ENCODE measurements at places on chromosomes 13 and 19. TPM values are rescaled to one million over a fixed set of nuclear protein-coding genes. Genes with fewer than 3 reads are reported as not detected.

DNA sequence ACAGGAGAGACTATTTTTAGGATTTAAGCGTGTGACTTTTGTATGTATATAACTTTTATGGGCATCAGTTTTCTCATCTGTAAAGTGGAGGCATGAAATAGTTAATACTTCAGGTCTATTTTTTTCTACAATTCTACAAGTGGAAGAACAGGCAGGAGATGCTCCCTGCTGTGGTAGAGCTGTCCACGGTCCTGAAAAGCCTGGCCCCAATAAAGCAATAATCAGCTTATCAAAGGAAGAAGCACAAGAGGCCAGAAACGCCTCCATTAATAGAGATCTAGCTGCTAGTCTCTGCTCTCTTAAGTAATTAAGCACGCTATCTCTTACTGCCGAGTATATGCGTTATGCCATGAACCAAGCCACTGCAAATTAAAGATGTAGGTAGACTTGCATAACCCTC is 28.0 kb upstream of the WASF3 start:
- H3K36me3 ChIP-seq = no peaks in the 10 kb centered on the region
- H3K4me1 ChIP-seq = no peaks in the 10 kb centered on the region
- no peaks in the 10 kb centered on the region for H3K27me3 ChIP-seq
- H3K4me3 ChIP-seq = no peak overlapping the region
- peak; percentile 85 for DNase-seq
- no peak overlapping the region for H3K27ac ChIP-seq

DNA sequence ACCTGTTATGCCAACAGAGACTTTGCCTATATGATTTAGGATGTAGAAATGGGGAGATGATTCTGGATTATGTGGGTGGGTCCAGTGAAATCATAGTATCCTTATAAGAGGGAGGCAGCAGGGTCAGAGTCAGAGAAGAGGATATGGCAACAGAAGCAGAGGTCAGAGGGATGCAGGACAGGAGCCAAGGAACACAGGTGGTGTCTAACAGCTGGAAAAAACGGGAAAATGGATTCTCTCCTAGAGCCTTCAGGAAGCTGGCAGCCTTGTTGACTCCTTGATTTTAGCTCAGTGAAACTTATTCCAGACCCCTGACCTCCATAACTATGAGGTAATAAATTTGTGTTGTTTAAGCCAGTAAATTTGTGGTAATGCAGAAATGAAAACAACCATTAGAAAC is 28.8 kb upstream of the OXGR1 start:
- no peaks in the 10 kb centered on the region for H3K27me3 ChIP-seq
- no peak for DNase-seq
- H3K4me3 ChIP-seq = no peak overlapping the region
- no peak overlapping the region for H3K27ac ChIP-seq

GRCh38 chr13:23455401-23456185 is 22.1 kb upstream of the SACS start:
- H3K4me1 ChIP-seq = peaks cover 11% of the 10 kb centered on the region
- no peak overlapping the region for H3K27ac ChIP-seq
- DNase-seq = no peak

- no peaks in the 10 kb centered on the region for H3K36me3 ChIP-seq
- no peak overlapping the region for H3K4me3 ChIP-seq
- no peaks in the 10 kb centered on the region for H3K4me1 ChIP-seq
- DNase-seq = no peak
- no peaks in the 10 kb centered on the region for H3K27me3 ChIP-seq
These were observed 251.5 kb downstream of the ABCC4 start for GRCh38 chr13:95049772-95050171.

- H3K27ac ChIP-seq = no peak overlapping the region
- H3K27me3 ChIP-seq = no peaks in the 10 kb centered on the region
- H3K4me3 ChIP-seq = no peak overlapping the region
- no peak for DNase-seq
- 0 out of 2 replicates have a peak, but pooled peaks cover 2% of the 10 kb centered on the region for H3K36me3 ChIP-seq
These were observed 1935.9 kb upstream of the PCDH20 start for GRCh38 chr13:63351533-63351932.

- no peaks in the 10 kb centered on the region for H3K36me3 ChIP-seq
- no peak overlapping the region for H3K4me3 ChIP-seq
- H3K4me1 ChIP-seq = peaks cover 25% of the 10 kb centered on the region
- no peak overlapping the region for H3K27ac ChIP-seq
These were observed 101.6 kb downstream of the RGCC start for GRCh38 chr13:41558781-41559560.

DNA sequence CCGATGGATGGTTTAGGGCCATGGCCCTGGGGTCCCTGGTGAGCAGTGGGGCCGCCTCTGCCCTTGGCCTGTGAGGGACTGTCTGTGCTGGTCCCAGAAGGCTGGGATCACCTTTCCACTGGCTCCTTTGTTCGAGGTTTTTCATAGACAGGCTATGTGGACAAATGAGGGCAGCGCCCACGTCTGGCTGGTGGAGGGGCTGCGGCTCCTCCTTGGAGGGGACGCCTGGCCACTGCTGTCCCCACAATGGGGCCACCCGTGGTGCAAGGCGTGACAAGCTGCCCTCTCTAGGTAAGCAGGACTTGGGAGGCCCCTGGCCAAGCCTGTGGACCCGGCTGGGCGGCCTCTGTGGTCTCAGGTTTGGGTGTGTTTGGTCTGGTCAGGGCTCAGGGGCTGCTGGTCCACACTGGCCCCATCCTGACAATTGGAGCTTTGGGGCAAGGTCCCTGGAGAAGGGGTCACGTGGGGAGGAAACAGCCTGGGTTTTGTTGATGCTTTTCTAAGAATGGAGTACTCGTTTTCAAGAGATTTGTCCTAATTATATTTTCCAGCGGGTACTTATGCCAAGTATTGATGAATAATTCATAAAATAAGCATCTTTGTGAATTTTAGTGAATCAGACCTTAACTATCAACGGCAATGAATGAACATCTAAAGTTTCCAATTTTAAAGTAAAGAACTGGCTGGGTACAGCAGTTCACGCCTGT is 33.3 kb downstream of the MCF2L start:
- H3K4me1 ChIP-seq = peaks cover 15% of the 10 kb centered on the region
- H3K27me3 ChIP-seq = peaks cover 9% of the 10 kb centered on the region
- peak overlapping the region; percentile 57 for H3K4me3 ChIP-seq
- H3K27ac ChIP-seq = peak overlapping the region; percentile 58

DNA sequence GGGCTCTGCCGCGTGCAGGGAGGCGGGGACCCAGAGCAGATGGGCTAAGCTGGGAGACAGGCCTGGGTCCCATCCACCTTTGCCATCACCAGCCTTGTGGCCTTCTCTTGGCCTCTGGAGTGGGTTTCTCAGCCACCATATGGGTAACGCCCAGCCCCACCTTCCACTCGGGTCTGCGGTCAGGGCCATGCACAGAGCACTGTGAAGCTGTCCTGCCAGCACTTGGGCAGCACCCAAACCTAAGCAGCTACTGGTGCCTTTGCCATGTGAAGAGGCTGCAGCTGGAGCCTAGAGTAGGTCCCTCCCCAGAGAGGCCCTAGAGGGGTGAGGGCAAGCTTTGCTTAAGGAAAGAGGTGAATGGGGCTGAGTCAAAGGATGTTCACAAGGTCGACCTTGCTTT is 24.1 kb upstream of the NPAS1 start:
- H3K4me3 ChIP-seq = no peak overlapping the region
- DNase-seq = no peak
- H3K36me3 ChIP-seq = peaks cover 26% of the 10 kb centered on the region
- no peaks in the 10 kb centered on the region for H3K27me3 ChIP-seq
- no peak overlapping the region for H3K27ac ChIP-seq
- H3K4me1 ChIP-seq = no peaks in the 10 kb centered on the region

- H3K36me3 ChIP-seq = no peaks in the 10 kb centered on the region
- H3K4me1 ChIP-seq = peaks cover 6% of the 10 kb centered on the region
- peaks cover 14% of the 10 kb centered on the region for H3K27me3 ChIP-seq
- no peak overlapping the region for H3K4me3 ChIP-seq
These were observed 9.8 kb downstream of the MVB12A start for GRCh38 chr19:17429641-17430113.

GRCh38 chr19:32104153-32104849 is 241.1 kb upstream of the ZNF507 start:
- peaks cover 4% of the 10 kb centered on the region for H3K4me1 ChIP-seq
- H3K36me3 ChIP-seq = no peaks in the 10 kb centered on the region
- DNase-seq = peak; percentile 82
- H3K4me3 ChIP-seq = peak overlapping the region; percentile 25

DNA sequence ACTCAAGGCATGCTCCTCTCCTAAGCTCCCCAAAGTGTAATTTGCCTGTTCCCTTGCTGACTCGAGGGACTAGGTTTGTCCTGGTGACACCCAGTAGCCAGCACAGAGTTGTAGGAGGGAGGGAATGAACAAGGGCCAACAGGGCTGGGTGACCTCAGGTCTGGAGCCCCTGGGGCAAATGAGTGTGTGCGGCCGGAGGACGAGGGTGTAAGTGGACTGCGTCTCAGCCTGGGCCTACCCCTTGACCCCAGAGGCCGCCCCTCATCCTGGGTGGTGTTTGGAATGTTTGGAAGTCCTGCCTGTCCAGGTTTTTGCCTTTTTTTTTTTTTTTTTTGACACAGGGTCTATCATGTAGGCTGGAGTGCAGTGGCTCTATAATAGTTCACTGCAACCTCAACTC is 1.3 kb upstream of the ZNF653 start:
- 0 out of 2 replicates have a peak, but pooled peaks cover 3% of the 10 kb centered on the region for H3K4me1 ChIP-seq
- H3K27ac ChIP-seq = no peak overlapping the region
- H3K36me3 ChIP-seq = no peaks in the 10 kb centered on the region

- H3K36me3 ChIP-seq = no peaks in the 10 kb centered on the region
- H3K27me3 ChIP-seq = no peaks in the 10 kb centered on the region
- no peak overlapping the region for H3K4me3 ChIP-seq
- H3K4me1 ChIP-seq = no peaks in the 10 kb centered on the region
- H3K27ac ChIP-seq = no peak overlapping the region
These were observed 1047.9 kb upstream of the SLC10A2 start for GRCh38 chr13:104114101-104114500.

GRCh38 chr13:83710133-83710515 is 172.2 kb downstream of the SLITRK1 start:
- H3K27me3 ChIP-seq = no peaks in the 10 kb centered on the region
- no peaks in the 10 kb centered on the region for H3K36me3 ChIP-seq
- no peak for DNase-seq
- H3K27ac ChIP-seq = no peak overlapping the region
- no peaks in the 10 kb centered on the region for H3K4me1 ChIP-seq
- H3K4me3 ChIP-seq = no peak overlapping the region

- peak; percentile 55 for DNase-seq
- H3K36me3 ChIP-seq = no peaks in the 10 kb centered on the region
- no peak overlapping the region for H3K27ac ChIP-seq
- H3K27me3 ChIP-seq = no peaks in the 10 kb centered on the region
- H3K4me1 ChIP-seq = no peaks in the 10 kb centered on the region
These were observed 4.9 kb upstream of the TNFSF14 start for GRCh38 chr19:6674868-6675305.

- H3K36me3 ChIP-seq = no peaks in the 10 kb centered on the region
- no peaks in the 10 kb centered on the region for H3K27me3 ChIP-seq
- H3K27ac ChIP-seq = no peak overlapping the region
- H3K4me1 ChIP-seq = 0 out of 2 replicates have a peak, but pooled peaks cover 2% of the 10 kb centered on the region
- peak; percentile 6 for DNase-seq
These were observed 431.1 kb downstream of the EFNB2 start for GRCh38 chr13:106104281-106104901.

DNA sequence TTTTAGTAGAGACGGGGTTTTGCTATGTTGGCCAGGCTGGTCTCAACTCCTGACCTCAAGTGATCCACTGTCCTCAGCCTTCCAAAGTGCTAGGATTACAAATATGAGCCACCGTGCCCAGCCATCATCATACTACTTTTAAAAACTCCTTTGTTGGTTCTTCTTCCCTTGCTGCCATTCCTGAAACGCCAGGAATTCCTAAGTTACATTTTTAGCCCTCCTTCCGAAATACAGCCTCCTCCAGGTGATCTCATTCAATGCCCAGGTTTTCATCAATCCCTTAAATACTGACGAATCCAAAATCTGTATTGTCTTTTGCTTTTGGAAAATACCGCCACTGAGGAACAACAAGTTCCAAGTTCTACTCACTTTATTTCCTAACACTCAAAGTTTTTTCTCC is 25.3 kb upstream of the EBPL start:
- no peaks in the 10 kb centered on the region for H3K27me3 ChIP-seq
- no peak for DNase-seq
- H3K36me3 ChIP-seq = peaks cover 62% of the 10 kb centered on the region
- H3K4me3 ChIP-seq = no peak overlapping the region

Gene CYP2F1
- total RNA-seq = not detected

Gene NALCN
- 0.68 TPM for total RNA-seq

Gene CD320
- total RNA-seq = 44.2 TPM

Gene GPR108
- total RNA-seq = 32.0 TPM

Gene MEIOSIN
- total RNA-seq = 0.08 TPM

Gene PLA2G4C
- total RNA-seq = 1.4 TPM

Gene UHRF1
- 228 TPM for total RNA-seq

Gene ZNF283
- total RNA-seq = 15.0 TPM

Measured in SJCRH30 (cell line).